ENCODE measurements at places on chromosomes 16 and 17. TPM values are rescaled to one million over a fixed set of nuclear protein-coding genes. Genes with fewer than 3 reads are reported as not detected.
A peak's percentile ranks its signal among the peaks of the same experiment; 100 is the strongest.

The CFAP119 gene
- 5.9 TPM for total RNA-seq

The GCSH gene
- total RNA-seq: 14.7 TPM

The TCAP gene
- 0.50 TPM for total RNA-seq

The TVP23A gene
- total RNA-seq: not detected

DNA sequence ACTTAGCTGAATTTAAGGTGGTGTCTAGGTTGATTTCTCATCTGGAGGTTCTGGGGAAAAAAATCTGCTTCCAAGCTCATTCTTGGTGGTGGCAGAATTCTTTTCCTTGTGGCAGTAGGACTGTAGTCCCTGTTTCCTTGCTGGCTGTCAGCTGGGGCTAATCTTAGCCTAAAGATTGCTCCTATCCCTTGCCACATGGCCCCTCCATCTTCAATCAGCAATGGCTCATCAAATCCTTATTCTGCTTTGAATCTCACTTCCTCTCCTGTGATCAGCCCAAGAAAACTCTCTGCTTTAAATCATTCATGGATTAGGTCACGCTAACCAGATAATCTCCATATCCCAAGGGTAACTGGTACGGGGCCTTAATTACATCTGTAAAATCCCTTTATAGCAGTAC is 6.6 kb downstream of the FAM20A start:
- no peak for DNase-seq

GRCh38 chr17:39277110-39277509 is 51.4 kb upstream of the STAC2 start:
- no peak for DNase-seq

DNA sequence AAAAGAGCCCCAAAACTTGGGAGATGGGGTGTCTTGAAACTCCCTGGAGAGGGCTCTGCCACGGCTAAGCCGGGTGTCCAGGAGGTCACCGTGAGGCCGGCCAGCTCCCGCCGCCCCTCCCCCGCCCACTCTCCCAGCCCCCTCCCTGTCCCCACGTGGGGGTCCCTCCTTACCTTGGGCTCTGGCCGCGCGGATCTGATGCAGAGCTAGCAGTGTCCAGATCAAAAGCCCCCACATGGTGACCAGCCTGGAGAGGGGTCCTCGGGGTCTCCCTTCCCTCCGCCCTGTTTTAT is 447 bp downstream of the SDK2 start:
- DNase-seq: no peak

DNA sequence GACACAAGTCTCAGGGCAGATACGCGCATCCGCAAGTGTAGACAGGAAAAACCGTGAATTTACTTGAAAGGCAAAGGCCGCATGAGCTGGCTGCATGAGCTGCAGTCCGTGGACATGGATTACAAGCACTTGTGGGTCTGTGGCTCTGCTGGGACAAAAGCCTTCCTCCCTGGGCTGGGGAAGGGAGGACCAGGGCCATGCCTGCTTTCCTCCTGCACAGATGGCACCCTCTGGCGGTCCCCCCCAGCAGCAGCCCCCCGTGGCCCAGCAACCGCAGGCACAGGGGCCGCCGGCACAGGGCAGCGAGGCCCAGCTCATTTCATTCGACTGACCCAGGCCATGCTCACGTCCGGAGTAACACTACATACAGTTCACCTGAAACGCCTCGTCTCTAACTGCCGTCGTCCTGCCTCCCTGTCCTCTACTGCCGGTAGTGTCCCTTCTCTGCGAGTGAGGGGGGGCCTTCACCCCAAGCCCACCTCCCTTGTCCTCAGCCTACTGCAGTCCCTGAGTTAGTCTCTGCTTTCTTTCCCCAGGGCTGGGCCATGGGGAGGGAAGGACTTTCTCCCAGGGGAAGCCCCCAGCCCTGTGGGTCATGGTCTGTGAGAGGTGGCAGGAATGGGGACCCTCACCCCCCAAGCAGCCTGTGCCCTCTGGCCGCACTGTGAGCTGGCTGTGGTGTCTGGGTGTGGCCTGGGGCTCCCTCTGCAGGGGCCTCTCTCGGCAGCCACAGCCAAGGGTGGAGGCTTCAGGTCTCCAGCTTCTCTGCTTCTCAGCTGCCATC is 1.7 kb upstream of the MRPL12 start:
- no peak for DNase-seq

DNA sequence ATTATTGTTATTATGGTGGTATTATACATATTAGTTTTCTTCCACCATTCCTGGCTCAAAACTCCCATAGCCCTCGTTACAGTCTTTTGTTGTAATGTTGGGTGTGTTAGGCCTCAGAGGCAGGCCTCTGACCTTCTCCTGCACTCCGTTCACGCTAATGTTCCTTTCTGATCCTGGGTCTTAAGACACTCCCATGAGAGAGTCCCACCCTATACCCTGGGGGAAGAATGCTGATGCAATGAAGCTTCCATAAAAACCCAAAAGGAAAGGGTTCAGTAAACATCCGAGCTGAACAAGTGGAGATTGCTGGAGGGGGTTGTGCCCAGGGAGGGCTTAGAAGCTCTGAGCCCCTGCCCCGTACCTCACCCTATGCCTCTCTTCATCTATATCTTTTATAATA is 141.3 kb upstream of the NETO2 start:
- no peak for DNase-seq

- DNase-seq: peak; percentile 37
These were observed 25.0 kb downstream of the GABARAPL2 start for GRCh38 chr16:75590920-75591843.

GRCh38 chr16:11252482-11252931 is 3.5 kb downstream of the SOCS1 start:
- no peak for DNase-seq

DNA sequence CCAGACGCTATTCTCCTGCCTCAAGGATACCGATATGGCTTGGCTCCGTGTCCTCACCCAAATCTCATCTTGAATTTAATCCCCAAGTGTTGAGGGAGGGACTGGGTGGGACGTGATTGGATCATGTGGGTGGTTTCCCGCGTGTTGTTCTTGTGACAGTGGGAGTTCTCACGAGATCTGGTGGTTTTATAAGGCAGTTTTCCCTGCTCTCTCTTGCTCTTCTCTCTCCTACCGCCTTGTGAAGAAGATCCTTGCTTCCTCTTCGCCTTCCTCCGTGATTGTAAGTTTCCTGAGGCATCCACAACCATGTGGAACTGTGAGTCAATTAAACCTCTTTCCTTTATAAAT is 43.9 kb upstream of the ZCCHC14 start:
- no peak for DNase-seq

DNA sequence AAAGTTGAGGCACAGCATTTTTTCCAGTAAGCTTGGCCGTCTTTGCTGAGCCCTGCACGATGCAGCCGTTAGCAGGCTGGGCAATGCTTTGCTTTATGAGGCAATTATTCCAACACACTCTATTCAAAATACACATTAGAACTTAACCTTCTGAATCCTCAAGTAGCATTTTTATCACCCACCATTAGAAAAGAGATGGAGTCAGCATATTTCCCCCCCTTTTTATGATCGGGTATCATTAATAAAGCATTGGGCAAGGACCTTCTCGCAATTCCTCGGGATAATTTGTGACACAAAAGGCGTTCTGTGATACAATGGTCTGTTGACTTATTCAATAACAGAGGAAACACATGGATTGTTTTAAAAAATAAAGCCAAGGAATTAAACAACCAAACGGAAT is 374.5 kb upstream of the RBFOX1 start:
- DNase-seq: no peak

Measured in left colon (tissue), 2 donors.